Activated naive CD8-positive, alpha-beta T cell treated with anti-CD3 and anti-CD28 coated beads for 36 hours (primary cell): ENCODE measurements at places on chromosomes 7 and 10. TPM values are rescaled to one million over a fixed set of nuclear protein-coding genes. Genes with fewer than 3 reads are reported as not detected.

DNA sequence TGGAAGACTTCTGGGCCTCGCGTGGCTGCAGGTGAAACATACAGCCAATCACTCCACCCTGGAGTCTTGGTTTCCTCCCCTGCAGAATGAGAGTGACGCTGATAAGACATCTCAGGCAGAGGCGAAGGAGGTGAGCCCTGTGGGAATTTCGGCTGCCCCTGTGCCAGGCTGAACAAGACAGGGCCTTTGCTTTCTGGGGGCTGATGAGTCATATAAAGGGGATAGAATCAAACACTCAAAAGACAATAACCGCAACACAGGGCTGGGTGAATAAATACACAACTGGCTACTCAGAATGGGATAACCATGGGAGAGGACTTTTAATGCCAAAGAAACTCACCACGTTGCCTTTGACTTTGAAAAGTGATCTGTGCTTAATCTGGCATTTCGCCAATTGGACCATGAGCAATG lies 143.8 kb downstream of the KCNMA1 start:
- H3K27ac ChIP-seq = no peak overlapping the region
- peaks cover 7% of the 10 kb centered on the region for H3K27me3 ChIP-seq
- no peaks in the 10 kb centered on the region for H3K4me1 ChIP-seq
- no peak for DNase-seq

- no peak overlapping the region for H3K27ac ChIP-seq
- H3K27me3 ChIP-seq = no peaks in the 10 kb centered on the region
- DNase-seq = no peak
These were observed 3.7 kb downstream of the ZNF680 start for GRCh38 chr7:64559206-64559605.

- no peak for DNase-seq
- H3K4me3 ChIP-seq = no peak overlapping the region
- no peak overlapping the region for H3K27ac ChIP-seq
- H3K4me1 ChIP-seq = peaks cover 3% of the 10 kb centered on the region
- no peaks in the 10 kb centered on the region for H3K36me3 ChIP-seq
These were observed 140.4 kb upstream of the MAGI2 start for GRCh38 chr7:79593866-79594301.

GRCh38 chr7:150737265-150738055 lies at the start of gene GIMAP5:
Gene GIMAP5 (plus strand): TSS chr7:150737418. CDS start chr7:150740885, 3,467 bp downstream.
- peaks cover 51% of the 10 kb centered on the region for H3K36me3 ChIP-seq
- peak within 1 kb of the TSS; percentile 87 for H3K4me3 ChIP-seq
- H3K27ac ChIP-seq = peak within 1 kb of the TSS; percentile 96
- peak; percentile 61 for DNase-seq

DNA sequence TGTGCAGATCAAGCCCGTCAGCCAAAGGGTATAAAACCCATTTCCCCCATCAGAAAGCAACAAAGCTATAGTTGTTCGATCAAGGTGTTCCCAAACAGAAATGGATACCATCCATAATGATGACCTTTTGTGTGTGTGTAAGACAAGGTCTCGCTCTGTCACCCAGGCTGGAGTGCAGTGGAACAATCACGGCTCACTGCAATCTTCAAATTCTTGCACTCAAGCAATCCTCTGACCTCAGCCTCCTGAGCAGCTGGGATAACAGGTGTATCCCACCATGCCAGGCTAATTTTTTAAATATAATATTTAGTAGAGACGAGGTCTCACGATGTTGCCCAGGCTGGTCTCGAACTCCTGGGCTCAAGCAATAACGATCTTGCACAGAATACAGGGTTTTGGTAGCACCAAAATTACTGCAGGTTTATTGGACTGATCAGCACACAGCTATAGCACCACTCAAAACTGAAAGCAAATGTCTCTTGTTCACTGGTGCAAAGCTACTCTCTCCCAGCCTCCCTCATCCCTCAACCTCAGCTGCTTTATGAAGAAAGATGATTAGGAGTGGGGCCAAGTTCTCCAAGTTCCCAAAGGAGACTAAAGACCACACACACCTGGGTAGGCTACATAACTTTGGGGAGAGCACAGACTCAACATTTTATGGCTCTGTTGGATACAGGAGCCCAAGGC lies 80.5 kb downstream of the ABI1 start:
- peak overlapping the region; percentile 13 for H3K27ac ChIP-seq
- no peaks in the 10 kb centered on the region for H3K27me3 ChIP-seq
- H3K4me1 ChIP-seq = peaks cover 61% of the 10 kb centered on the region
- H3K4me3 ChIP-seq = no peak overlapping the region
- DNase-seq = no peak
- peaks cover 11% of the 10 kb centered on the region for H3K36me3 ChIP-seq

GRCh38 chr7:81256991-81257390 lies 338.1 kb upstream of the SEMA3C start:
- no peak overlapping the region for H3K27ac ChIP-seq
- no peaks in the 10 kb centered on the region for H3K27me3 ChIP-seq
- no peaks in the 10 kb centered on the region for H3K36me3 ChIP-seq
- DNase-seq = no peak
- H3K4me1 ChIP-seq = no peaks in the 10 kb centered on the region

DNA sequence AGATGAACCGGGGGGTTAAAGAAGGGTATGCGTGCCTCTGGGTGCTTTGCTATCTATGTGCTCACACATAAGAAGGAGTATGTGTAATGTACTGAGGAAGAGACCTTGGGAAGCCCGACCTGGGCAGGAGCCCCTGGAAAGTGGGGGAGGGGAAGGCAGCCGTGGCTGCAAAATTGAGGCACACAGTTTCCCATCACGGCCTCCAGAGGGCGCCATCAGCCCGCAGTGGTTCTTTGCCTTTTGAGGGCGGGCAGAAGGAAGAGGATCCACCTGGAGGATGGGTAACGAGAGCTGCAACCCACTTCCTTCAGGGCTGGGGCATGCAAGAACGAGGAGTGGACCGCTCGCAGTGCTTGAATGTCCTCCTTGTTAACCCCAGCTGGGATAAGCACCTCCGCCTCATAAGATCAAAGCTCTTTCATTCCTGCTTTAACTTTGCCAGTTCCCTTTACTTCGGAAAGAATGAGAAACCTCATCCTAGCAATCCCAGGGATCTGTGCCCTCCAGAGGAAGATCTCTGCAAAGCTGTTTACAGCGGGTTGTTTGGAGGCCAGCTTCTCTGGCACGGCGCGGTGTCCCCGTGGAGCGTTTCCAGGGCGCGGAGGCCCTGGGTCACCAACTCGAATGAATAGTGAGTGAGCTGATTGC lies 77.9 kb downstream of the PCGF5 start:
- H3K27me3 ChIP-seq = peaks cover 12% of the 10 kb centered on the region
- DNase-seq = peak; percentile 77
- H3K4me3 ChIP-seq = peak overlapping the region; percentile 61
- no peak overlapping the region for H3K27ac ChIP-seq

- no peak for DNase-seq
- H3K27me3 ChIP-seq = no peaks in the 10 kb centered on the region
These were observed 241.7 kb downstream of the BUB3 start for GRCh38 chr10:123395906-123396305.

DNA sequence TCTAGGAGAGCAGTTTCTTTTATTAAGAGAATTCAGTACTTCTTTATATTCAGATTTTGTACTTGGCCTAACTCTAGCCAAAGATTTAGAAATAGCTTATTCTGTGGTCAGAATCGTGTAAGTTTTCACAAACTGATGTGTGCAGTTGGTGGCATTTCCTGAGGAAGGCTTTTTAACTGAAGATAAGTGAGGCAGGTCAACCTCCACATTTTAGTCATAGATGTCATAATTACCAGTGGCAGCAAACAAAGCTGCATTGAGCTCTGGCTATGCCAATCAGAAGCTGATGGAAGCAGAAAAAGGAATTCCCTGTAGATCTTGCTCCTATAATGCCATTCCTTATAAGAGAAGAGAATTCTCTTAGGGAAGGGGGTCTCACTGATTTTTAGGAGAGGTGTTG lies 141.3 kb upstream of the SP8 start:
- no peak overlapping the region for H3K4me3 ChIP-seq
- DNase-seq = no peak
- no peaks in the 10 kb centered on the region for H3K36me3 ChIP-seq
- peaks cover 5% of the 10 kb centered on the region for H3K27me3 ChIP-seq
- H3K27ac ChIP-seq = no peak overlapping the region
- H3K4me1 ChIP-seq = no peaks in the 10 kb centered on the region

- no peak overlapping the region for H3K4me3 ChIP-seq
- H3K27me3 ChIP-seq = peaks cover 6% of the 10 kb centered on the region
- no peak for DNase-seq
- H3K4me1 ChIP-seq = no peaks in the 10 kb centered on the region
- H3K36me3 ChIP-seq = no peaks in the 10 kb centered on the region
These were observed 397.2 kb downstream of the TCERG1L start for GRCh38 chr10:130914367-130914766.

GRCh38 chr10:98778277-98778759 lies 331.6 kb upstream of the HPS1 start:
- no peak overlapping the region for H3K4me3 ChIP-seq
- no peak overlapping the region for H3K27ac ChIP-seq
- no peaks in the 10 kb centered on the region for H3K36me3 ChIP-seq
- no peaks in the 10 kb centered on the region for H3K27me3 ChIP-seq
- no peak for DNase-seq
- no peaks in the 10 kb centered on the region for H3K4me1 ChIP-seq

- peaks cover 28% of the 10 kb centered on the region for H3K4me1 ChIP-seq
- H3K4me3 ChIP-seq = no peak overlapping the region
- H3K27ac ChIP-seq = no peak overlapping the region
- no peak for DNase-seq
- peaks cover 10% of the 10 kb centered on the region for H3K27me3 ChIP-seq
These were observed 4.2 kb upstream of the TCAF1 start for GRCh38 chr7:143906151-143906550.

DNA sequence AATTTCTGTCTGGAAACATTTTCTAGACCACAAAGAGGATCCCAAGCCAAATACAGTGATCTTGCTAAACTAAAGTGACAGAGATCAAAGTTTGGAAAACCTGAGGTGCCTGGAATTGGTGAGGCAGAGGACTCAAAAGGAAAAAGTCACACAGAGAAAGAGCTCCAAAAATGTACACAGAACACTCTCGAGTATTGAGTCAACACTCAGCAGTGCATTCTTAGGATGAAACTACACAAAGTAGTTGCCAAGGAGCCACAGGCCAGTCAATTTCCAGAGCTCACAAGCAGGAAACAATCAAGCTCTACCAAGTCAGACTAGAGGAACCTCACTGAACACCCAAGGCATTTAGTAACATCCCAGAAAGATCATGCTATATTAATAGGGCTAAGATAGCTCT lies 61.3 kb downstream of the MICU1 start:
- H3K36me3 ChIP-seq = peaks cover 50% of the 10 kb centered on the region
- no peaks in the 10 kb centered on the region for H3K27me3 ChIP-seq
- no peak overlapping the region for H3K4me3 ChIP-seq
- H3K4me1 ChIP-seq = peaks cover 40% of the 10 kb centered on the region
- DNase-seq = peak; percentile 13

DNA sequence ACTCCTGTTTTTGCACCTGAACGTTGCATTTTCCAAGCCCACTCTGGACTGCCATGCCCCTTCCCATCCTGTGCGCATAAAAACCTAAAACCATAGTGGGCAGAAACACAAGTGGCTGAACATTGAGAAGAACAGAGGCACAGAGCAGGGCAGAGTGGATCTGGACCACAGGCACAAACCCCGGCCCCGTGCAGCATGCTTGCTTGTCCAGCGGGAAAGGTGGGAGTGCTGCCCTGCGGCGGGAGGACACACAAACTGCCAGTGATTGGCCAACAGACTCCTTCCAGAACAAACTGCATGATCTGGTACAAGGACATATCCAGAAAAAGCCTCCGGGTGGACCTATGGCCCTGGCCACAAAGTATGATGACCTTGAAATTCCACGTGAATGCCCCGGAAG lies 42.5 kb upstream of the ADARB2 start:
- no peaks in the 10 kb centered on the region for H3K27me3 ChIP-seq
- H3K36me3 ChIP-seq = no peaks in the 10 kb centered on the region

DNA sequence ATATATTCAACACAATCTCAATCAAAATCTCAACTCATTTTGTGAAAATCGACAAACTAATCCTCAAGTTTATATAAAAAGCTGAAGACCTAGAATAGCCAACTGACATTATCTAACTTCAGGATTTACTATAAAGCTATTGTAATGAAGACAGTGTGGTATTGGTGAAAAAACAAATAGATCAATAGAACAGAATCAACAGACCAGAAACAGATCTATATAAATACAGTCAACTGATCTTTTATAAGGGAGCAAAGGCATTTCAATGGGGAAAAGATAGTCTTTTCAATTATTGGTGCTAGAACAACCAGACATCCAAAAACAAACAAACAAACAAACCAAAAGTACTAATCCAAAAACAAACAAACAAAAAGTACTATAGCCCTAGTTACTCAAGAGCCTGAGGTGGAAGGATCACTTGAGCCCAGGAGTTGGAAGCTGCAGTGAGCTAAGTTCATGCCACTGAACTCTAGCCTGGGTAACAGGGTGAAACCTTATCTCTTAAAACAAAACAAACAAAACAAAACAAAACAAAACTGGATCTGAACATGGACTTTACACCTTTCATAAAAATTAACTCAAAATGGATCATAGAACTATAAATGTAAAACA lies 26.6 kb upstream of the AKR1D1 start:
- no peak for DNase-seq
- H3K4me1 ChIP-seq = no peaks in the 10 kb centered on the region
- H3K36me3 ChIP-seq = no peaks in the 10 kb centered on the region
- no peak overlapping the region for H3K27ac ChIP-seq
- no peak overlapping the region for H3K4me3 ChIP-seq
- peaks cover 13% of the 10 kb centered on the region for H3K27me3 ChIP-seq

TMEM213 gene
- total RNA-seq = not detected

SMKR1 gene
- 4.1 TPM for total RNA-seq

FRAT2 gene
- total RNA-seq = 8.8 TPM

HHEX gene
- total RNA-seq = 0.38 TPM

CLEC2L gene
- total RNA-seq = not detected

SLC26A4 gene
- total RNA-seq = 0.82 TPM

SAP25 gene
- total RNA-seq = 6.0 TPM

SPDYE5 gene
- total RNA-seq = not detected
